WTC11 (cell line): ENCODE measurements at places on chromosomes 4 and X. TPM values are rescaled to one million over a fixed set of nuclear protein-coding genes. Genes with fewer than 3 reads are reported as not detected.

GRCh38 chrX:629230-630006 lies 1.2 kb upstream of the SHOX start:
- no peak overlapping the region for H3K27ac ChIP-seq
- H3K4me1 ChIP-seq = peaks cover 70% of the 10 kb centered on the region
- DNase-seq = no peak
- peaks cover 100% of the 10 kb centered on the region for H3K27me3 ChIP-seq

DNA sequence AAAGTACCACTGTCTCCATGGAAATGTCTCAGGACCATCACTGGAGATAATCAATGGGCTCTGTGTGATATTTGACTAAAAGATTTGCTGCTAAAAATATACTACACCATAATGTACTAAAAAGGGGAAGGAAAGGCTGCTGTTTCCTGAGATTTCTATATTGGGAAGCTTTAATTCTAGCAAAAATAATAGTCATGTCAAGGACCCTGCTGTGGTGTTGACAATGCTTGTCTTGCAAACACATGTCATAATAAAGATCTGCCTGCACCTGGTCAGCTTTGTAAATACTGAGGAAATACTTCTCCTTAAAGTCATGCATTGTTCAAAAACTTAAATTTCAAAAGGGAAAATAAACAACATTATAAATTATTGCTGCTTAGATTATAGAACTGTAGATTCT lies 417.9 kb downstream of the GPM6A start:
- no peak for DNase-seq
- H3K36me3 ChIP-seq = no peaks in the 10 kb centered on the region
- no peaks in the 10 kb centered on the region for H3K27me3 ChIP-seq
- no peak overlapping the region for H3K27ac ChIP-seq
- no peak overlapping the region for H3K4me3 ChIP-seq

- no peaks in the 10 kb centered on the region for H3K4me1 ChIP-seq
- no peak overlapping the region for H3K27ac ChIP-seq
- DNase-seq = no peak
- H3K4me3 ChIP-seq = no peak overlapping the region
Observed at GRCh38 chr4:87811977-87812376, 12.6 kb downstream of the IBSP start.

Gene CHIC2
- total RNA-seq = 6.9 to 11.0 TPM (median 8.4 TPM) in 3 replicates
